ENCODE measurements at places on chromosomes 12 and 14.

DNA sequence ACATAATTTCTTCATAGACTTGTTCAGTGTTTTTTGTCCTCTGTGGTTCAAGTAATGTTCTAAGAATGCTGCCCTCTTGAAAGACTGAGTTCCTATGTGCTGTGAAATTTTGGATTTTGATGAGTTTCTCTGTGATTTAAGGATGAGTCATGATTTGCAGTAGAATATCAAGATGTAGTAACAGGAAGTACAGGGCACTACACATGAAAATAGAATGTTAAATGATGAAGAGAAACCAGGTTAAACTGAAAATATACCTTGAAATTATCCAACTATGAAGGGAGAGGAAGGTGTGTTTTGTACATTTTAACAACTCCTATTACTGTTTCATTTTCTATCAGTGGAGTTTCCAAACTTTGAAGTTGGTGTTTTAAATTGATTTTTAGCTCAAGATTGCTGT is 4.8 kb downstream of the ELK3 start:
- DNase-seq = peak; percentile 69

- peak; percentile 98 for DNase-seq
Observed at GRCh38 chr12:27899151-27899661, 73.3 kb downstream of the PTHLH start.

DNA sequence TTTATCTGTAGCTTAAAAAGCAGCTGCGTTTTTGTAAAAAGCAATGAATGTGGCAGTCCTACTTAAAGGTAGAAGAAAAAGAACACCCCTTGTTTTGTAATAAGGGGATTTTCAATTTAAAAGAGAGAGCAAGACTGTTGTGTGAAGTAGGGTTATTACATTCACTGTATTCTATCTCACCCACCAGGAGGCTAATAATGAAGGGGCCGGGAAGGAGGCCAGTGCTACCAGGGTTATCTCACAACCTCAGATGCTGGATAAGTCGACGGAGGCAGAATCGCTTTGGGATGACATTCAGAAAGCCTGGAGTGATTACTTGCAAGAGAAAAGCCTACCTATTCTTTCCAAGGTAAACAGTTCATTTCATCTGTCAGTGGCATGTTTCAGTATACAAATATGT is 97.7 kb downstream of the RMST start:
- DNase-seq = no peak

GRCh38 chr12:47636908-47637780 is 68.7 kb downstream of the RPAP3 start:
- DNase-seq = no peak

DNA sequence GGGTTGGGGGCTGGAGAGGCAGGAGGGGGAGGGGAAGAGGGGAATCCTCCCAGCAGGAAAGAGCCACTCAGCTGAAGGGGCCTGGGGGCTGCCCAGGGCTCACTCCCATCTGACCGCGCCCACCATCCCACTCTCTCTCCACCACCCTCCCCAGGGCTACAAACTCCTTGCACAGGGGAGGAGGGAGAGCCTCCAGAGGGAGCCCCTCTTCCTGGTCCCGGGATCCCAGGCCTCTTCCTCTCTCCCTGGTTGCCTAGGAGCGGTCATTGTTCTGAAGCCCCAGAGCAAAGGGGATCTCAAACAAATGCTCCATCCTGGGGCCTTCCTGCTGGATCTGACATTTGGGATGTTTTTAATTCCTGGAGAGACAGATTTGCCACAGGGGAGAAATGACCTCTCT is 39.8 kb upstream of the DLK1 start:
- no peak for DNase-seq

- no peak for DNase-seq
Observed at GRCh38 chr12:14366209-14367039, 942 bp downstream of the ATF7IP start.

DNA sequence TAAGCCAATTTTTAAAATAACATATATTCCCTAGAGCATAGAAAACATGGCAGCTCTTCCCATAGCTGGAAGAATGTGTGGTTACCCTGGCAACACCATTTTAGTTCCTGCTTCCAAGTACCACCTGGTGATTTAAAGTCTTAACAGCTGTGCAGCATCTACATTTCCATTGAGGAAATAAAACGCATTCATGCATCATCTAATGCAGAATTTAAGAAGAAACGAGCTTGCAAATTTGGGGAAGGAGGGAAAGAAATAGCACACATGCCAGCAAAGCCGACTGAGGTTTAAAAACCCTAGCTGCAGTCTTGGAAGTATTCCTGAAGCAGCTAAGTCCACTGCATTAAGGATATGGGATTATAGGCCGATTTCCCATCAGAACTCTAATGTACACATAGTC is 22.8 kb upstream of the SLC38A2 start:
- DNase-seq = no peak

- no peak for DNase-seq
Observed at GRCh38 chr14:88584451-88584850, 21.6 kb downstream of the ZC3H14 start.

GRCh38 chr14:32571995-32572866 is 243.1 kb downstream of the AKAP6 start:
- DNase-seq = no peak

GRCh38 chr12:92732216-92732615 is 29.4 kb downstream of the PLEKHG7 start:
- no peak for DNase-seq

DNA sequence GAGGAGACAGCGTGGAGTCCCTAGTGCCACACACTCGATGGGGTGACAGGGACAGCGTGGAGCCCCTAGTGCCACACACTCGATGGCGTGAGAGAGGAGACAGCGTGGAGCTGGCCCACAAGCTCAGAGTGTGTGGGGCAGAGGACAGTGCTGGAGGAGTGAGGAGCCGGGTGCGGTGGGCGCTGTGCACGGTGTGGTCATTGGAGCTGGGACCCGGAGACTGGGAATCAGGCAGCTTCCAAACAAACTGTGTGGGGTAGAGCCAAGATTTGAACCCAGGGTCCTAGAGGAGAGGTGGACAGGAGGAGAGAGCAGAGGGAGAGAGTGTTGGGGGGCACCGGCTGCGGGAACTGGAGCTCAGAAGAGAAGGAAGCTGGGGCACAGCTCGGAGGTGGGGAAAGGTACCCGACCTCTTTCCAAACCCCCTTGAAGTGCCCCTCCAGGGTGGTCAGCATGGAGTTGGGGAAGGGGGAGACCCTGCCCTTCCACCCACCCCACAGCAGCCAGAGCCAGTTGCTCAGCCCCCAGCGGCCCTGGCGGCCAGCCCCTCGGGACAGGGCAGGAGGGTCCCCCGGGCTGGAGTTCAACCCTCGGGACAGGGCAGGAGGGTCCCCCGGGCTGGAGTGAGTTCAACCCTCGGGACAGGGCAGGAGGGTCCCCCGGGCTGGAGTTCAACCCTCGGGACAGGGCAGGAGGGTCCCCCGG is 91.0 kb downstream of the NOC4L start:
- no peak for DNase-seq

DNA sequence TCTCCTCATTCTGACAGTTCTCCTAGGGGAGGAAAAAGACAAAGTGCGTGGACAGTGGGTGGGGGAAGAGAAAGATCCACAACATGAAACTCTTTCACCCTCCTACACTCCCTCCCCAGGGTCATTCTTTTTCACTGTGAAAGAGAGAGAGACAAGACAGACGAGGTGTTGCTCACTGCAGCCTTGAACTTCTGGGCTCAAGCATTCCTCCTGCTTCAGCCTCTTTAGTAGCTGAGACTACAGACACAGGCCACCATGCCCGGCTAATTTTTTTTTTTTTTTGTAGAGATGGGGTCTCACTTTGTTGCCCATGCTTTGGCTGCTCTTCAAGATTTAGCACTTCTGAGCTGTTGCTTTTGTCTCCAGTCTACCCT is 2.7 kb downstream of the GPX2 start:
- no peak for DNase-seq

- DNase-seq = no peak
Observed at GRCh38 chr14:81123811-81124210, 96.9 kb downstream of the GTF2A1 start.

- no peak for DNase-seq
Observed at GRCh38 chr12:48678551-48679185, 3.4 kb downstream of the KANSL2 start.

DNA sequence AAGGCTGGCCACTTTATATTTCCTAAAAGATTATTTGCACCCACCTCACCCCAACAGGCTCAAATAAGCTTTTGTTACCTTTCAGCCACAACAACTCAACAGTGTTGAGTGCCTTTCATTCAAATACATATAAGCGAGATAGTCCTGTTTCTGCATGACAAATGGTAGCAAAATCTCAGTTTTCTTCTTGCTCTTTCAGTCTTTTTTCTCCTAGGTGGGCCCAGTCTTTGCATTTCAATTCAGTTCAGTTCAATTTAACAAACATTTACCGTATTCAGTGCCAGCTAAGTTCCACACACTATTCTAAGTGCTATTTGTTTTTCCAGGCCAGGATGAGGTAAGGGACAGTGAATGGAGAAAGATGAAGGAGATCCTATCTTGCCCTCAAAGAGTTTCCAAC is 25.9 kb upstream of the BMP4 start:
- DNase-seq = no peak

- DNase-seq = no peak
Observed at GRCh38 chr14:36522347-36522971, 2.4 kb upstream of the NKX2-1 start.

DNA sequence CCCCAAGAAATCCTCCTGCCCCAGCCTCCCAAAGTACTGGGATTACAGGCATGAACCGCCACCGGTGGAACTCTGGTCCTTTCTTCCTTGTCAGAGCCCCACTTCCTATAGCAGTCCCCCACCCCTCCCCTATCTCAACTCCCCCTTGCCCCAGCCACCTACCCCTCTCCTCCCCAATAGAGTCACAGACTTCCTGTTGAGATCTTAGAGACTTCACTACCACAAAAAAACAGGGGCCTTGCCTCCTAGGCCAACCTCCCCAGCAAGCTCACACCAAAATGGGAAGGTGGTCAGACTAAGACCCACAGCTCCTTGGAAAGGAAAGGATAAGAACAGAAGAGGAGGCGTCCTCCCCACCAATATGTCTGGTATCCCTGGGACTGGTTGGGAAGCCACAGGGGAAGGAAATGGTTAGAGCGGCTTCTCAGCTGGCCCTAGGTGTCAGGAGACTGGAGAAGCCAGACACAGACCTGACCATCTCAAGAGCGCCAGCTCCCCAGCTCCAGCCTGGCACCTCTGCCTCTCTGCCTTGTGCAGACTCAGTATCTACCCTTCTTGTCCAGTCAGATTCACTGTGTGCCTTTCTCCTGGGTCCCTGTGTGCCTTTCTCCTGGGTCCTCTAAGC is 8.5 kb downstream of the ITGB7 start:
- DNase-seq = no peak

DNA sequence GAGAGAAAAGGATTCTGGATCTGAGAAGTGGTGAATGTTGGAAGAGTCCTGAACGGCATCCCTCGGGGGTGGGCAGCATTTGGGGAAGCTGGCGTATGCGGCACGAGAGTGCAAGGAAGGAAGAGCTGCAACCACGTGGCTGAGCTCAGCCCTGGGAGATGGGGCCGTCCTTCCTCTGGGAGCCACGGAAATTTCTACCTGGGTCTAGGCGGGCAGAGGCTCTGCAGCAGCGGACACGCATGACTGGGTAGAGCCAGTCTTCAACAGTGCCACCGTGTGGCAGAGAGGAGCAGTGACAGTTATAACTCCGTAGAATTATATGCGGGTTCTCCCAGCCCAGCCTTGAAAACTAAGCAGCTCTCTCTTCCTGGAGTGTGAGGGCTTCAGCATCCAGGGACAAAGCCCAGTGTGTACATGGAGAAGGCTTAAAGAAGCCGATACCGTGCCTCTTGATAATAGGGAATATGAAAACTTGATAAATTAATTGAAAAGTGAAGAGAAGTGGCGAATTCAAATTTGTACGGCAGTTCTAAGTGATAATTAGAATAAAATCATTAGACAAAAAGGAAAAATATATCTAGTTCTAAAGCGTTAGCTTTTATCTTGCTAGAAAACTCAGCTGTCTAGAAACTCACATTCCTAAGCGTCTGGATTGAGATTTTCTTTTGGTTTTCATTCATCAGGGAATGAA is 82.9 kb upstream of the STXBP6 start:
- DNase-seq = no peak

GRCh38 chr12:12734054-12734453 is 16.9 kb downstream of the CDKN1B start:
- no peak for DNase-seq

GRCh38 chr14:59398841-59399240 is 66.3 kb downstream of the GPR135 start:
- DNase-seq = no peak

DNA sequence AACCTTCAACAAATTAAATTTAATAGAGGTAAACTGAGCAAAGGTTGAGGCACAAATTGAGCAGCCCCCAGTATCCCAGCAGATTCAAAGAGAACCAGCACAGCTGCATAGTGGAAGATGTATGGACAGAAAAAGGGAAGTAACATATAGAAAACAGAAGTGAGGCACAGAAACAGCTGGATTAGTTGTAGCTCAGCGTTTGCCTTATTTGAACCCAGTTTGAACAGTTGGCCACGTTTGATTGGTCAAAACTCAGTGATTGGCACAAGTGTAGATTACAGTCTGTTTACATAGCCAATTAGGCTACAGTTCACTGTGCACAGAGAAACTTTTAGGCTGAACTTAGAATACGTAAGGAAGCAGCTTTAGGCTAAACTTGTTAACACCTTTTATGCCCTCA is 315.5 kb downstream of the RMST start:
- DNase-seq = no peak

- DNase-seq = no peak
Observed at GRCh38 chr12:104638218-104638850, 181.6 kb downstream of the CHST11 start.

DNA sequence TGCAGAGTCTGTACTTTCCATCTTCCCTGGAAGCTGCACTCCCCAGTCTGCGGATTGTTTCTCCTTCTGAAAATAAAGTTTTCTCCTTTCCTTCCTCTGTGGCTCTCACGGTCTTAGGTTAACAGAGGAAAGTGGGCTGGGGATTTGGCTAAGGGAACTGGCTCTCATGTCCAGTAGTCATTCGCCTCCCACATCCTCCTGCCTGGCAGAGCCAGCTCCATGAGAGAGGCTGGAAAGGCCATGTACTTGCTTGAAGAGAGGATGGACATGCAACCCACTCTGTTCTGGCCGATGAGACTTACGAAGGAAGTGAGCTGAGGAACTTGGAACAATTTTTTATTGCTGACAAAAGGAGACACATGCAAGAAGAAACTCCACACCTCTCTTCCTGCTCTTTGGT is 18.9 kb upstream of the RGS6 start:
- no peak for DNase-seq

GRCh38 chr12:121166356-121166755 is 33.7 kb downstream of the P2RX7 start:
- DNase-seq = no peak

DNA sequence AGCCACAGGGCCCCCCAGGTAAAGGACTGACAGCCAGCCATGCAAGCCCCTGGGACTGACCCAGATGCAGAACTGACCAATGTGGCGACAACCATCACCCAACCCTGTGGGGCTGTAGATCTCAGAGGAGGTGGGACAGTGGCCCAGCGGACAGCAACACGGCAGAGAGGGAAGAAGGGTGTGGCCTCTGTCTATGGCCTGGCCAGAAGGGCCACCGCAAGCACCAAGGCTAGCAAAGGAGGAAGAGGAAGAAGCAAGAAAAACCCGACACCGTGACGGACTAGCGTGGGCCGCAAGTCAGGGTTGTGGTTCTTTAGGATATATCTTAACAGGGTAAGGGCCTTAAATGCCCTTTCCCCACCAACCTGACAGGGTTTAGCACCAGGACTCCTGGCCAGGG is 71.2 kb downstream of the ITPK1 start:
- DNase-seq = no peak

- DNase-seq = peak; percentile 87
Observed at GRCh38 chr12:14952299-14952921, 9.0 kb downstream of the ARHGDIB start.
